AG10803 (cell line): ENCODE measurements at places on chromosomes 12 and 14.
A peak's percentile ranks its signal among the peaks of the same experiment; 100 is the strongest.

DNA sequence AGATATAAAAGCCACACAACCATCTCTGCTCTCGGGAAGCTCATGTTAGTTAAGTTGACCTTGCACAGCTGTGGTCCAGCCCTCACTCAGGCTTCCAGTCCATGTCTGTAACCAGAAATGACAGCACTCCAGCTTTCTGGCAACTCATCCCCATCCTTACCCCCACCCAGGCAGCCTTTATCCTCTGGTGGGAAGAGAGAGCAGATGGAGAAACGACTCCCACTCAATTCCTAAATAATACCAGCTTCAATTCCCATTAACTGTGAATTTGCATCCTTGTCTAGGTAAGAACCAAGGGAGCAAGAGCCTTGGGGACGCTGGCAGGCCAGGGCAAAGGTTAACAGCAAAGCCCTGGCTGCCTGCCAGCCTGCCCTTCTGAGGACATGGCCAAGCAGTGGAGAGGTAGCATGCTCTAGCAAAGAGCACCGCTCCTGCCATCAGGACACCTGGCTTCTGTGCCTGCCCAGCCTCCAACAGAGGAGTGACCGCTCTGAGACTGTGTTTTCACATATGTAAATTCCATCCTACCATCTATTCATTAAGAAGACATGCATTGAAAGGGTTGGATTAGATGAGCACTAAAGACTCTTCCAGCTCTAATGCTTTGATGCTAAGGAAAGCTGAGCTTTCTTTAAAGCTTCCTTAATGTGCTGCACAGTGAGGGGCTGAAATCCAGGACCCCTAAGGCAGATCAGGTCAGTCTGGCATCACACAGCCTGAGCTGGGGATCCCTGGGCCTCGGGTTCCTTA lies 236.1 kb downstream of the GRIN2B start:
- no peak for DNase-seq

DNA sequence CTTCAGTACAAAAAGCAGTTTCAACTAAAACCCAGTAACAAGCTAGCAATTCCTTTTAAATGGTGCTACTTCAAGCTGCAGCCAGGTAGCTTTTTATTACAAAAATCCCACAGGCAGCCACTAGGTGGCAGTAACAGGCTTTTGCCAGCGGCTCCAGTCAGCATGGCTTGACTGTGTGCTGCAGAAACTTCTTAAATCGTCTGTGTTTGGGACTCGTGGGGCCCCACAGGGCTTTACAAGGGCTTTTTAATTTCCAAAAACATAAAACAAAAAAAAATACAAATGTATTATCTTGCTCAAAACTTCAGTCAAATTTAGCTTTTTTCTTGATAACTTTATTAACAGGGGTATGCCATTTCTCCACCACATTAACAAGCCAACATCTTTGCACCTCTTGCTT lies 3.6 kb upstream of the CLEC4E start:
- DNase-seq: peak; percentile 62

DNA sequence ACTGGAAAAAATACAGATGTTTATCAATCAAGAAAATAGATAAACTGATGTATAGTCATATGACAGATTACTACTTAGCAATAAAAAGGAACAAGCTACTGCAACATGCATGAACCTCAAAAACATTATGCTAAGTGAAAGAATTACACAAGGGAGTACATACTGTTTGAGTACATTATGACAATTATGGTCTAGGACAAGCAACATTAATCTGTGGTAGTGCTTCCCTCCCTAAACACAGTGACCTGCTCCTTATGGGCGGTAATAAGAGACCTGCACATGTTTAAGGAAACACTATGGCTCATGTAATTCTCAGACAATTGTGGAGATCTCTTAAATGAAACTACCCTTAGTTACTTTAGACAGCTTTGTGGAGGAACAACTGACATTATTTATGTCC lies 421.2 kb upstream of the FBXO33 start:
- DNase-seq: no peak

DNA sequence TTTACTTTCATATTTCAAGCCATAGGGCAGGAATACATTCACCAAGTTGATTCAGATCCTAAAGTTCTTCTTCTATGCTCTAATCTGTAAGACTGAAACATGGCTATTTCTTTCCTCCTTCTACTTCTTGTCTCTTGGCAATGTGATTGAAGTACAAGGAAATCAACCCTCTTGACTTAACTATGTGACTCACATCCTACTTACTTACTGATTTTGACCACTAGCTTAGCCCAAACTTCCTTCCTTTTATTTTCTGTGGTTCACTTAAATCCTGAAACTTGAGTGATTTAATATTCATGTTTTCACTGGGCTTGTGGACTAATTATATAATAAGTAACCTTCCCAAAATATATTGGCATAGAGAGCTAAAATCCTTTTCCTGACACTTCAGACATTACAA lies 111.2 kb upstream of the NOVA1 start:
- peak; percentile 3 for DNase-seq

DNA sequence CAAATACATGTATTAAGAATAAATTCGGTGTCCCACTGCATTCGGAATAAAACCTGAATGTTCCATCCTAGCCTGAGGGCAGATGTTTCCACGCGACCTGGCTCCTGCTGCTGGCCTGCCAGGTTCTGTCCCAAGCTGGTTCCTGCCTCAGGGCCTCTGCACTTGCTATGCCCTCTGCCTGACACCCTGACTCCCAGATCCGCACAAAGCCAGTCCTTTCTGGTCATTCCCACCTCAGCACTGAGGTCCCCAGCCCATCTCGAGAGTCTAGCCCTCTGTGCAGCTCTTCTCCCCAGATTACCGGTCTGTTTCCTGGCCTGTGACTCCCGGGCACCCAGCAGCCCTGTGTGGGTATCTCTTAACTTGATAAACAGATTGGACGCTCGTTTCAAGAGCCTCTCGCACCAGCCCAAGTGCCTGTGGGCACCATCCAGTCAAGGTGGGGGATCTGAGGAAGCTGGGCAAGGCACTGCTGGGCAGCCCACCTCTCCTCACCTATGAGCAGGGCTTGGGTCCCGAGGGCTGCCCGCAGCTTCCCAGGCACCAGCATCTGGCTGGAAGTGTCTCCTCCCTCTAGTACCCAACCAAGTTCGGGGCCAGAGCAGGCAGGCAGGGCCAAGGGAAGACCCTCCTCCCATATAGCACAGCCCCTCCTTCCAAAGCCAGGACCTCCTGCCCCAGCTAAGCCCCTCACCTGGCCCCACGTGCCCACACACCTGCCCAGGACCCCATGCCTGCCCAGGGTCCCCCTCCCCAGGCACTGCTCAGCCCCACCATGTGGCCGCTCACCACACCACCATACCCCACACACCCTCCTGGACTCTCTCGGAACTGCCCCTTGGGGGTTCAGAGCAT lies 132.2 kb downstream of the NCOR2 start:
- DNase-seq: no peak

GRCh38 chr14:35406506-35407305 lies 2.2 kb upstream of the NFKBIA start:
- DNase-seq: peak; percentile 74

GRCh38 chr12:52020539-52021336 lies 14.0 kb downstream of the TAMALIN start:
- no peak for DNase-seq

GRCh38 chr12:69284131-69284530 lies 44.8 kb downstream of the CPSF6 start:
- peak; percentile 68 for DNase-seq

DNA sequence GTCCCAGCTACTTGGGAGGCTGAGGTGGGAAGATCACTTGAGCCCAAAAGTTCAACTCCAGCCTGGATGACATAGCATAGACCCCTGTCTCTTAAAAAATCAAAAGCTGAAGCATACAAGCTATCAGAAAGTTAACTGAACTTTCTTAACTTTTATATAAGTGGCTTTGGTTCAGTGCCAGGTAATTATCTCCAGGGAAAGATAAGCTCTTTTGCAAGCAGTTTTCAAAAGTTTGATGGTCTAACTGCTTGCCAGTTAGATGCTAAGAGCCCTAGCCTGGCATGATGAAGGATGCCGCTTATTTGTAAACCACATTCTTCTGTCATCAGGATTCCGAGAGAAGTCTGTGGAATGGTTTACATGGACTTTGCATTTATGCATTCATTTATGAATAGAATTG lies 409.1 kb downstream of the AEBP2 start:
- DNase-seq: no peak

GRCh38 chr12:123096182-123096581 lies 54.7 kb downstream of the PITPNM2 start:
- DNase-seq: no peak

GRCh38 chr12:29744365-29744764 lies 39.4 kb downstream of the TMTC1 start:
- no peak for DNase-seq

DNA sequence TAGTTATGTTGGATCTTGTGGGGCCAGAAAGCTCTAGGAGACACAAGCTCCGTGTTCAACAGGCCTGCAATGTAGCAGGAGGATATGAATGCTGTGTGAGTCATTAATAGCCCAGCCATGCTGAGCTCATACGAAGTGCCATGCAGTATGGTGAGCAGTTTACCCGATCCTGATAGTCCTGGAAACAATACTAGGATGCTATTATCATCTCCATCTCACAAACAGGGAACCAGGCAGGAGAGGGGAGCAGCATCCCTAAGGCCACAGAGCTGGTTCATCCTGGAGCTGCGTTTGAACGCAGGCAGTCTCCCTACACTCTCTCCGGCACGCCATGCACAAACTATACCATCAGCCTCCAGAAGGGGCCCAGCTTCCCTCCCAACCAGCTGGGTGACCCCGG lies 20.5 kb downstream of the TTC7B start:
- DNase-seq: peak; percentile 82

DNA sequence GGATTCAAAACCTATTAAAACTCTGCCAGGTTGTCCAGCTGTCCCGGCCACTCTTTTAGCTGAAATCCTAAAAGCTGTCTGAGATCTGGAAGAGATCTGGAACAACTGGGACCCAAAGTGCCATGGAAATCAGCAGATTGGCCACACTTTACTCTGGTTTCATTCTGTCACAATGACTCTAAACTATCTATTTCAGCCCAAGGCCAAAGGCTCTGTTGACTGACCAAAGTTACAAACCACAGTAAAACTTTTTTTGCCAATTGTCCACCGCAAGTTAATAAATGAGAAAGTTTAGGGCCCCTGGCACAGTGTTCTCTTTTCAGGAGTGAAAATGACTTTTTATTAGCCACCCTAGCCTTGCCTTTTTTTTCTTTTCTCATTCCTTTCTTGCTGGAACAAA lies 113.4 kb upstream of the CPM start:
- DNase-seq: peak; percentile 26

DNA sequence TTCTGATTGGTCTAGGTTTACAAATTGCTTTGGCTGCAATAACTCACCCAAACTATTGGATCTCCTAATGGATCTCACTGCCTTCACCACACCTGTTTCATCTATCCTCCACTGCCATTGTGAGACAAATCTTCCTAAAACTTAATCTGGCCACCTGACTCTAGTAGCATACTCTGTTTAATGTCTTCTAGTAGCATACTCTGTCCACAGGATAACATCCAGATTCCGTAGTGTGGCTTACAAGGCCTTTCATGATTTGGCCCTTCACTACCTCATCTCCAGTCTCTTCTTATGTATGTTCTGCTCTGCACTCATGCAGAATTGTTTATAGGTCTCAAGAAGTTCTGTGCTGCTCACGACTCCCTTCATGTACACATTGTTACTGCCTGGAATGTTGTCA lies 10.0 kb downstream of the HSD17B6 start:
- DNase-seq: no peak

GRCh38 chr14:49424436-49425331 lies 161.5 kb downstream of the RPS29 start:
- DNase-seq: no peak

GRCh38 chr12:109467978-109468676 lies 9.0 kb downstream of the KCTD10 start:
- DNase-seq: peak; percentile 61

DNA sequence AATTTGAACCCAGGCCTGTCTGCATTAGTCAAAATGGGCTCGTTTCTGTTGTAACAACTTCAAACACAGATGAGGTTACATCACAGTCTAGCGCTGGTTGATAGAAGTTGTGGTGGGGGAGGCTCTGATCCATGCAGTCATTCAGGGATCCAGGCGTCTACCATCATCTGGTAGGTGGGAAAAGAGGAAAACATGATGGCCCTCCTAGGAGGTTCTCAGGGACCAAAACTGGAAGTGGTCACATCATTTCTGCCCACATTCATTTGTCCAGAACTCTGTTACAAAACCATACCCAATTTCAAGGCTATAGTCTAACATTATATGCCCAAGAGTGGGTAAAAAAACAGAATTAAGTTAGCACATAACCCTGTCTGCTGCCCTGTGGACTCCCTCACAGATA lies 135.1 kb downstream of the PHETA1 start:
- no peak for DNase-seq
